ENCODE measurements at places on chromosomes 12 and 14. TPM values are rescaled to one million over a fixed set of nuclear protein-coding genes. Genes with fewer than 3 reads are reported as not detected.

DNA sequence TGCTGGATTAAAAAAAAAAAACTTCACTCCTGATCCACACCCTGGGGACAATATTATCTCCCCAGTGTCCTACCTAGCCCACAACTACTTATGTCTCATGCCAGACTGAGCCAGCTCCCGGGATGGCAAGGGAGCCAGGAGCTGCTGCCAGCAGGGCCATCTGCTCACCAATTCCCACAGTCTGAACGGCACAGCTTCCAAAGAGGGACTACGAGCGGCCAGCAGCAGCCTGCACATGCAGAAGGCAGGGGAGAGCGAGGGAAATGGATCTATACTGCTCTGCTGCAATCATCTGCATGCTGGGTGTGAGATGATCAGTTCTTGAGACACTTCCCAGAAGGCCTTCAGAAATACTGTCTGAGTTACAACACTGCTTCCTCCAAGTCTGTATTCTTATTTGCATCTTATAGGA lies 11.1 kb downstream of the SSH1 start:
- DNase-seq = no peak

GRCh38 chr12:66195242-66195641 lies 6.2 kb downstream of the IRAK3 start:
- DNase-seq = no peak

- no peak for DNase-seq
These were observed 153.8 kb downstream of the PELI2 start for GRCh38 chr14:56271970-56272369.

- no peak for DNase-seq
These were observed 416.9 kb downstream of the TMEM132D start for GRCh38 chr12:129486931-129487330.

GRCh38 chr14:103710771-103711377 lies 4.4 kb downstream of the XRCC3 start:
- DNase-seq = no peak

- no peak for DNase-seq
These were observed 89.1 kb upstream of the STAC3 start for GRCh38 chr12:57340104-57340503.

- no peak for DNase-seq
These were observed 85.4 kb downstream of the NCOR2 start for GRCh38 chr12:124481772-124482566.

GRCh38 chr12:111166779-111167540 lies 201.9 kb downstream of the PHETA1 start:
- DNase-seq = no peak

DNA sequence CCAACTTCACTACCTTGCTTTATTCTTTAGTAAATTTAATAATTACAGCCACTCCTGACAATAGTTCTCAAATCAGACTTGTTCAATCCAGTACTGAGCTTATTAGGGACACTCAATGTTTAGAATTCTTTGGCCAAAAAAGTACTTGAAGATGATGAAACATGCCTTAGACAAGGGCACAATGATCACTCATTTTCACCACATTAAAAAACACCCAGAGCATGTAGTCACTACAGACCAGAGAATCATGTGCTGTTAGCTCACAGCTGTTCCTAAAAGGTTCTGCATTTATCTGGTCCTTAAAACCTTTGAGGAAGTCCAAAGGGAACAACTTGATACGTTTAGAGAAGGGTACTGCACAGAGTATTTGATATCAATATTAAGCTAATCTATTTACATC lies 98.7 kb downstream of the INSM2 start:
- DNase-seq = no peak

- DNase-seq = no peak
These were observed 3.1 kb upstream of the LMO3 start for GRCh38 chr12:16608946-16609539.

- peak; percentile 47 for DNase-seq
These were observed 85.0 kb downstream of the KIF26A start for GRCh38 chr14:104223101-104224041.

DNA sequence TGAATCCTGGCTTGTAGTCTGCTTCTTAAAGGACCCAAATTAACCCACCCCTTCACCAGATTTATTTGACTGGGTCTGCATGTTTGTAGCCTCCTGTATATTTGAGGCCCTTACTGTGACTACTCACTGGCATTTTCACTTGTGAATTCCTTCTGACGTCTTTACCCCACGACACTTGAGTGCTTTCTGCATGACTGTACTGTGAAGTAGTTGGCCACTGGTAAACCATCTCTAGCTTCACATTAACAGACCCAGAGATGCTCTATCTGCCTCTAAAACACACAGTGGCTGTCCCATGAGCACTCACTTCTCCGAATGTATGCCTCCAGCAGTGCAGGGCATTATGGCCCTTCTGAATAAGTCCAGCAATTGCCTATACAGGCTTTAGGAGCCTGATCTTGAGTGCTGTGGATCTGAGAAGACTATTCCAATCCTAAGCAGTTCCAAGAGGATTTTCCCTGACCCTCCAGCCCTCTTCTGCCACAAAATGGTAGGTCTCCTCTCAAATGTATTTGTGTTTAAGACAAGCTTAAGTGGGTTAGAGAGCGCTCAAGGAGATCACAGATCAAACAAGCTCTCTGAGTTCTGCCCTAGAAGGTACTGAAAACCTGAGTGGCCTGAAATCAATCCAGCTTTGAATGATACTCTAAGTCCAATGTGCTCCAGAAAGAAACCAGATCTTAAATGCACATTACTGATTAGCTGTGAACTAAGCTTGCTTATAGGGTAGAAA lies 534.7 kb downstream of the RPS29 start:
- DNase-seq = no peak

DNA sequence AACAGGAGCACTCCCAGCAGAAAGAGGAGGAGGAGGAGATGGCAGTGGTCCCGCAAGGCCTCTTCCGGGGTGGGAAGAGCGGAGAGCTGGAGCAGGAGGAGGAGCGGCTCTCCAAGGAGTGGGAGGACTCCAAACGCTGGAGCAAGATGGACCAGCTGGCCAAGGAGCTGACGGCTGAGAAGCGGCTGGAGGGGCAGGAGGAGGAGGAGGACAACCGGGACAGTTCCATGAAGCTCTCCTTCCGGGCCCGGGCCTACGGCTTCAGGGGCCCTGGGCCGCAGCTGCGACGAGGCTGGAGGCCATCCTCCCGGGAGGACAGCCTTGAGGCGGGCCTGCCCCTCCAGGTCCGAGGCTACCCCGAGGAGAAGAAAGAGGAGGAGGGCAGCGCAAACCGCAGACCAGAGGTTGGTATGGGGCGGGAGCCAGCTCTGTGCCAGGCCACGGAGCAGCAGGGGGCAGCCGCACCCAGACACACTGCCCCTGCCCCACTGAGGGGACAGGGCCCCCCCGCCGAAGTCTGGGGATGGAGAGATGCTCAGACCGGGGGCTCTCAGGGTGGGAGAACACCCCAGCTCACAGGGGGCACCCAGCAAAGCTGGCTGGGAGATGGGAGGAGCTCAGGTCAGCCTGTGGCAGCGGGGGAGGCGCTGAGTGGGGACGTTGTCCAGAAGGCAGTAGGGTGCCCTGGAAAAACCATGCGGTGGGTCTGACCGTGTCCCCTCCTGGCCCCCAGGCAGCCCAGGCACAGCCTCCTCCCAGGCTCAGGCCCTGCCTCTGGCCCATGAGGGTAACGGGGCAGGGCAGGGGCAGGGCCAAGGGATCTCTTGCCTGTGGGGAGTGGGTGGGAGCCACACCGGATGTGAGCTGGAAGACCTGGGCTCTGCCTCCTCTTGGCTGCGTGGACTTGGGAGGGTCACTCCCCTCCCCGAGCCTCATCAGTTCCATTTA lies 9.8 kb downstream of the CHGA start:
- DNase-seq = peak; percentile 47

DNA sequence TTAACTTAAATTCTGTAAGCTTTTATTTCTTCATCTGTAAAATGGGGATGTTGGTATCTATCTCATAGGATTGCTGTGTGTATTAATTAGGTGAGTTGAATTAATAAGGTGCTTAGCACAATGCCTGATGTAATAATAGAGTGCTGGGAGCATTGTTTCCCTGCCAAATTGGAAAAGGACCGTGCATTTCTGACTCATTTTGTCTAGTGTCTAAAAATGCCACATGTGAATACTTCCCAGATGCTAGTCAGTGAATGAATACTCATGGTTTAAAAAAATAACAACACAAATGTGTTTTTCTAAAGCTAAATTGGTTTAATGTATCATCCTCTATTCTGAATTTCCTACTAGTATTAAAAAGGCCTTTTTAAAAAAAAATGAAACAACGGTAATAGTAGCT lies 45.4 kb upstream of the NEDD1 start:
- DNase-seq = no peak

DNA sequence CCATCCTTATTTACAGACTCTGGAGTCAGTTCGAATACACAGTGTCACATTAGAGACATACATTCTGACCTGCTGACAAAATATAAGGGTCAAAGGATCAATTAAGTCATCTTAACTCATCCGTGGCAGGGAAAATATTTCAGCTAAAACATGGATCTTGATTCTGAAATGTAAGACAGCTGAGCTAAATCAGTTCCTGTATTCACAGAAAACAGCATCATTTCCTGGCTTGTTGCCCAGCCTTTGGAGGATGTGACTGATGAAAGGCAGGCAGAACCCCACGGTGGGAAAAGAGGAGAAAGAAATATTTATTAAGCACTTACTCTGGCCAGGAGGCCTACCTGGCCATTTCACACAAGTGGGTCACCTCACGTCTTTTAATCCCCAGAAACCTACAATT lies 101.9 kb downstream of the GAS2L3 start:
- DNase-seq = no peak

DNA sequence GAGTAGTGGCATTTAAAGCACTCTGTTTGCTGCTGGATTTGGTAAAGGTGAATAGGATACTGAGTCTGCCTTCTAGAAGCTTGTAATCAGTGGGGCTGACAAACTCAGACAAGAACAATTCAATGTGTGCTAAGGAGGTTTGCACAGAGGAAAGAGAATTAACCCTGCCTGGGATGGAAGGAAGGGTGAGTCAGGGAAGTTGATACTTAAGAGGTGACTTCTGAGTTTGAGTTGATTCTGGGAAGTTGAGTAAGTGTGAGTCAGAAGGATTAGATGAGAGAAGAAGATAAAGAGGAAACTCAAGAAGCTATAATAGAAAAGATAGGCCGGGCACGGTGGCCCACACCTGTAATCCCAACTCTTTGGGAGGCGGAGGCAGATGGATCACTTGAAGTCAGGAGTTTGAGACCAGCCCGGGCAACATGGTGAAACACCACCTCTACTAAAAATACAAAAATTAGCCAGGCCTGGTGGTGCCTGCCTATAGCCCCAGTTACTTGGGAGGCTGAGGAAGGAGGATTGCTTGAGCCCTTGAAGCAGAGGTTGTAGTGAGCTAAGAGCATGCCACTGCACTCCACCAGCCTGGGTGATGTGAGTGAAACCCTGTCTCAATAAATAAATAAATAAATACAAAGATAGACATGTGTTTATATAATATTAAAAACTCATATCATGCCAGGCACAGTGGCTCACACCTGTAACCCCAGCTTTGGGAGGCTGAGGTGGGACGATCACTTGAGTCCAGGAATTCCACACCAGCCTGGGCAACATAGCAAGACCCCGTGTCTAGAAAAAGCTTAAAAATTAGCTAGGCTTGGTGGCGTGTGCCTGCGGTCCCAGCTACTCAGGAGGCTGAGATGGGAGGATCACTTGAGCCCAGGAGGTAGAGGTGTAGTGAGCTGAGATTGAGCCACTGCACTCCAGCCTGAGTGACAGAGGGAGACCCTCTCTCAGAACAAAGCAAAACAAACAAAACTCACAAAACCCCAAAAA lies 126.8 kb upstream of the CPM start:
- no peak for DNase-seq

GRCh38 chr12:30806989-30807694 lies 52.4 kb upstream of the CAPRIN2 start:
- DNase-seq = no peak

- no peak for DNase-seq
These were observed 138.5 kb downstream of the CCER1 start for GRCh38 chr12:90816353-90817089.

The CMAS gene
- 53.2 TPM for total RNA-seq

The RFLNA gene
- total RNA-seq = 6.4 TPM

The GAS2L3 gene
- total RNA-seq = 19.1 TPM

The GNG2 gene
- total RNA-seq = 17.9 TPM

All from H1 (cell line).